ENCODE measurements at places on chromosomes 4 and X.

DNA sequence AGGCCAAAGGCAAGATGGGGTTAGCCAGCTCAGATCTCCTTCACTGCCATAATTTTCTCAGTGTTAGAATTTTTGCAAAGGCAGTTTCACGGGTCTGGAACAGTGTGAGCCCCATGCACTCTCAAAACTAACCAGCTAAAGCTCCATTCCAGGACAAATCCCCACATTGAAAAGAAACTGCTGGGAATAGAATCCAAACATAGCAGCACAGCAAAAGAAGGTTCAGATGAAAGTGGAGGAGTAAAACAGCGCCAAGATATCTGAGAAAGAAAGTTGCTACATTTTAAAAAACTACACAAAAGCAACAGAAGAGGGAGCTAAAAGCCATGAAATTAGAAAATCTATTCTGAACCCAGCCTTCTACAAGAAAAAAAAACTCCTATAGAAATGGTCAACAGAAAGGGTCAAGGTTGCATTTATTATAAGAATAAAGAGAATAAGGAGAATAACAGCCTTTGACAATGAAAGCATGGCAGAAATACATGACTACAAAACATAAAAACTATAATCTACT lies 39.6 kb upstream of the SLC7A3 start:
- no peak for DNase-seq

GRCh38 chr4:55866973-55867574 lies 13.6 kb downstream of the EXOC1 start:
- no peak for DNase-seq

DNA sequence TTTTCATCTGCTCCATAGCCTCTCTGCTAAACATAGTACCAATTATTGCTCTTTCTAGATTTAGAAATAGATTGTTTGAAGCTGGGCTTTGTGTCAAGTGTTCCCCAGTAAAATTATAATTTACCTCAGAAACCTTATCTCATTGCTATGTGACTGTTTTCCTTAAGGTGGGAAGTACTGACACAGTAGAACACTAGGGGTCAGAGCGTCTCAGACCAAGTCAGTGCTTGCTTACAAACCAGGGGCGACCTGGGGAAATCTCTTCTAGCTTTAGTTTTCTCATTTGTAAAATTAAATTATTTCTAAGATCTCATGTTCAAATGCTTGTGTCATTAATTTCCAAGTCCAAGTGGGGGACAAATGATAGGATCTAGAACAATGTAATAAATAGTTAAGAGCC lies 360.4 kb downstream of the RAPGEF2 start:
- no peak for DNase-seq

DNA sequence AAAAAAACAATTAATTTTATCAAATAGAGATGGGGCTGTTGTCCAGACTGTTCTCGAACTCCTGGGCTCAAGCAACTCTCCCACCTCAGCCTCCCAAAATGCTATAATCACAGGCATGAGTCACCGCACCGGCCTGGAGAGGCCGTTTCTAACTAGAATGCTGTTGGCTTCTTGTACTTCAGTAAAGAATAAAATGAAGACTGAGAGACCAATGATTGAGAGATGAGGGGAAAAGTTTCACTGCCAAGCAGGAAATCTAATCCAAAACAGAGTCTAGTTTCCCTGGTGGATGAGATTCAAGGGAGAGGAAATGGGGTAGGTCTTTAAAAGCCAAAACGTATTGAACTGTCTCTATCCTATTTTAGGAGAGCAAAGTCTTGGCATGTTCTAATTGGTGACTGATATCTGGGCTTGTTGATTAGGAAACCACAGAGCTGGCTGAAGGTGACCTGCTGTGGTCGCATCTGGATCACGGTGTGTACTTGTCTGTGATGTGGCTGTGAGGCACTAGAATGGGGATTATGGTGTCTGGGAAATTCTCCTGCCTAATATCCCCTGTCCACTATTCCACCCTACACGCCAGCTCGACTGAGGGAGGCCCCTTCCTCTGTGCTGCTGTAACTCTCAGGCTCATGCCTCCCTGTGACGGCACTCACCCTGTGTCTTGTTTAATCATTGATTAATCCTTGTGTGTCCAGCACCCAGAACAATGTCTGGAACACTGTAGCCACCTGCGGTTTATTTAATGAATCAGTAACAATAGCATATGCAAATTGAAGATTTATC lies 15.0 kb upstream of the TRIM2 start:
- no peak for DNase-seq

GRCh38 chr4:187139141-187139540 lies 415.5 kb upstream of the FAT1 start:
- DNase-seq, result no peak

GRCh38 chr4:52665592-52665991 lies 6.5 kb upstream of the USP46 start:
- no peak for DNase-seq

- DNase-seq, result no peak
Measured at GRCh38 chrX:53082773-53083616, 828 bp downstream of the TSPYL2 start.

DNA sequence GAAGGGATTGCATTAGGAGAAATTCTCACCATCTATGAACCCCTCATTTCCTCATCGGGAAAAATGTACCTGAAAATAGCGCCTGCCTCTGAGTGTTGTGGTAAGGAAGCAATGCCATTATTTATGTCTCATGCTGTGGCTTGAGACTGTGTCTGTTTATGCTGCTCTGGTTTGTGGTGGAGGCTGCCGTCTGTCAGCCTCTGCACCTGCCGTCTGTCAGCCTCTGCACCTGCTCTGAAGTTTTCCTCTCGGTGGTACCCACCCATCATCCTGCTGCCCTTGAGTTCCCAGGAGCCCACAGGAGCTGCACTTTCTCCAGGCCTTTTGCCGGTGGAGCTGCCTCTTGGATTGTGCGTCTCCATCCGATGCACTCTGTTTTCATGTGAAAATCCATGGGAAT lies 68.5 kb upstream of the PPP2R3B start:
- no peak for DNase-seq

DNA sequence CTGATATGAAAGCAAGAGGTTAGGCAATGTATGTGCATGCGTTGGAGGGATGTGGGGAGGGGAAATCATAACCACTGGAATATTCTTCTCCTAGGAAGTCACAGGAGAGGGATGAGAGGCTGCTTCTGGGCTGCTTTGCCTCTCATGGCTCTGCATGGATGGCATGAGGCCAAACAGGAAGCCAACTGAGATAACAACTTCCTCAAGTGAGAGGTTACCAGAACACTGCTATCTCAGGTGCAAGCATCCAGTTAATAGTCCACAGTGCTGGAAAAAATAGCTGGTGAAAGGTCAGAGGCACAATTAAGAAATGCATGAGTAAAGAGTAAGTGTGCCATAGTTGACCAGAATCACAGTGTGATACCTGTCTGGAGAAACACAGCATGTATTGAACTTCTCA lies 113.3 kb downstream of the ELOVL6 start:
- DNase-seq, result no peak

- no peak for DNase-seq
Measured at GRCh38 chr4:71050809-71051208, 57.4 kb downstream of the DCK start.

- DNase-seq, result no peak
Measured at GRCh38 chr4:183765251-183765911, 106.3 kb downstream of the TRAPPC11 start.

DNA sequence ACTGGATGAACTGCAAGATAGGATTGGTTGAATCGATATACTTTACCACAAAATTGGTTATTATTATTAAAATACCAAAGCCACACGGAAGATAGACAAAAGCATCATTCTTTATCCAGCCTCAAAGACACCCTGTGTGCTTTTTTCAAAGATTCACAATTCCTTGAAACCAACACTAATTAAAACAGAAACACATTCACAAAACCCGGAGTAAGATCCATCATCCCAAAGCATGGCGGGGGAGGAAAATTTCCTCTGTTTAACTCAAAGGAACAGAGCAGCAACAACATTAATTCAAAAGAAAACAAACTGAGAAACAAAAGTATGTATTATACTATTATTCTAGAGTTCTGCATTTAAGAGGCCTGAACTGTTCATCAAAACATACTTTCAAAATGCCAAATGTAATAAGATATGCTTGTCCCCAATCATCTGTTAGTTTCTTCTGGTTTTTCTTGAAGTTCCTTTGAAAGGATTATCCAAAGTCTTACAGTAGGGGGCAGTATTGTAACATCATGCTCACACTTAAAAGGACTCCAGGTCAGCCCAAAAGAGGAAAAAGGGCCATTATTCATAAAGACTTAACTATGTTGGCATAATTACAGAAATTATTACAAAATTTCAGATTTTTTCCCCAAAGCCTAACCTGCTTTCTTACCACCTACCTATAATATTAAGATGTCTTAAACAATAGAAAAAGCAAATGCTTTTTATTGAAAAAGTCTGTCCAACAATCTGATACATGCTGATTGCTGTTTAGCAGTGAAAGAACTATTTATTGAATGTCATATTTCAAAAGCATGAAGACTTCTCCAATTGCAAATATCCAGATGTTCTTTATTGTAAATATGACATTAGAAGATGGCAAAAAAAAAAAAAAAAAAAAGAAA lies 168.7 kb downstream of the SCFD2 start:
- no peak for DNase-seq

DNA sequence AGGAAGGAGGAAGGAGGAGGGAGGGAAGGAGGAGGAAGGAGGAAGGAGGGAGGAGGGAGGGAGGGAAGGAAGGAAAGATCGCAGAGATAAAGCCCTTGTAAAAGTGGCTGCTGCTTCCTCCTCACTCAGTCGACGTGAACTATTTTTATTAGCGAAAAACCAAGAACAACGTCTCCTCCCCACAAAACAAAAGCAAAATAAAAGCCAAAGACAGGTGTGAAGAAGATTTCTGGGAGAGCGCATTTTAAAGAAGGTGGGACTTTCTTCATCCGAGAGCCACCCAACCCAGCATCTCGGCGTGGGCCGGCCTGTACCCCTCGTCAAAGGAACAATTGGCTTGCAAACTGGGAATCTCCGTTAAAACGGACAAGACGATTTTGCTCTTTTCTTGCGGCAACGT lies 40.7 kb upstream of the ASMTL start:
- DNase-seq, result no peak

- no peak for DNase-seq
Measured at GRCh38 chr4:147828331-147828905, 96.5 kb downstream of the ARHGAP10 start.

Measured in activated CD4-positive, alpha-beta T cell treated with anti-CD3 and anti-CD28 coated beads, Interleukin-2, amount 50 U/mL, for 48 hours (primary cell).